ENCODE measurements at places on chromosomes 11 and 22.

GRCh38 chr11:103604310-103604709 is 432.1 kb upstream of the DDI1 start:
- no peak for DNase-seq

DNA sequence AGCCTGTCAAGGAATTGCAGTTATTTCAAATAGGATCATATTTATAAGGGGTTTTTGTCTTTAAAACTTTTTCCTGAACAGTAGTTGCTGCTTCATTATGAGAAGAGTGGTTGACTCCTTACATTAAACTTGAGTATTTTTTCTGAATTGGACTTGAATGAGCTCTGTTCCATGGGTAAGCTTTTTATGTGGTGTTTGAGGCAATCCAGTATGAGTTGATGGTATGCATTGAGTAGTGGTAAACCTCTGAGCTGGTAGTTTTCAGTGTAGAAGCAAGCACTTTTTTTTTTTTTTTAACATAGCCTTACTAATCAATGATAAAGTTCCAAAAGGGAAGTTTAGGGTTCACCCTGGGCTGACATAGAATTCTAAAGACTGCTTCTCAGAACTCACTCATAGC is 3.4 kb downstream of the KMT2A start:
- no peak for DNase-seq

DNA sequence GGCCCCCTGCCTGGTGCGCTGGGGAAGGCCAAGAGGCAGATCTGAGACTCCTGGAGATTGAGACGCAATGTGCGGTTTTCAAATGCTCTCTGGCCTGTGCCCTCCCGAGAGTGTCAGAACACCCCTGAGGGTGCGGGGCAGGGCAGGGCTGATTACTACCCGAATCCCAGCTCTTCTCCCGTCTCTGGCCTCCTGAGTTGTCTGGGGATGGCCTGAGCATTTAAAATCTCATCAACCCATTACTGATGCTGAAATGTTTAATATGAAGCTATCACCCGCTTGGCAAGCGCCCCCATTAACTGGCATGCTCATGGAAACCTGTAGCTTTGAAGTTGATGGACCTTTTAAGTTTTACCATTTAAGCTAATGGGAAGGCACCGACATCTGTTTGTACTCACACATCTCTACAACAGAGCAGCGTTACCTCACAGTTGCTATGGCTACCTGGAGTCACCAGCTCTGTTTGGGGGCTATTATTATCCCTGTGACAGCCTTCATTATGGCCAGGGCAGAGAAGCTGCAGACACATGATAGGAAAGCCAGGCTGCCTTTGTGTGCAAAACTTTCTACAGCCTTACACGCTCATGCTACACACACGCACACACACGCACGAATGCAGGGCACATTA is 3.6 kb upstream of the MB start:
- no peak for DNase-seq

DNA sequence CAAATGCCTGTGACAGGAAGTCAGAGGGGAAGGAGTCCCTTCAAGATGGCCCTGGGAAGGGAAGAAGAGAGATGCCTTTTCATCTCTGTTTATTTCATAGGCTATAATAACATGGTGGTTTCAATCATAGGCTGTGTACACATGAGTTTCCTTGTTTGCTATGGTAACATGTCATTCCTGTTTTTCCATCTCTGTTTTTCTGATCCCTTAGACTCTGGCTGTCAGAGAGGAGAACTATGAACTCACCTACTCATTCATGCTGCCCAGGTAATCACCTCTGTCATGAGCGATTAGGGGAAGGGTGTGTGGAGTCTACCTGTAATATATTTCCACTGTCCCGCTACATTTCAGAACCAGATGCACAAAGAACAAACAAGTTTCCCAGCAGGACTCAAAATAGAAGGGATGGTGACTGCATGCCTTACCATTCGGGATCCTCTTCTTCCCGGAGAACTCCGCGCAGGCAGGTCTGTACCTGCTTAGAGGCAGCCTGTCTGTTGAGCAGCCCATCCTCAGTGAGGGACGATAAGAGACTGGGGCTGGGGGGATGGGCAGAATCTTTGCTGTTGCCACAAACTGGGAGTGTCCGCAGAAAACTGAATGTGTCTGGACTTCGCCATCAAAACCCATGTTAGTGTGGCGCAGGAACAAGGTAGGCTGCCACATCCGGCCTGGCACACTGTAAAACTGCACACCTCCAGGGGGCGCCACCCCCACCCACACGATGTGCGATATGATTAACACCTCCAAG is 7.1 kb upstream of the PEX26 start:
- DNase-seq = no peak

- no peak for DNase-seq
These were observed 17.2 kb downstream of the P2RY2 start for GRCh38 chr11:73235236-73235786.

GRCh38 chr11:70581991-70582885 is 183.9 kb downstream of the CTTN start:
- DNase-seq = no peak
